ENCODE measurements at places on chromosomes 4 and X. TPM values are rescaled to one million over a fixed set of nuclear protein-coding genes. Genes with fewer than 3 reads are reported as not detected.

Gene BMX
- not detected for total RNA-seq

Gene MAOB
- total RNA-seq, result 0.30 TPM

Gene OTUD6A
- total RNA-seq, result not detected

Gene RBM46
- total RNA-seq, result not detected

Gene ZCCHC18
- total RNA-seq, result 1.7 TPM

Gene GSTCD
- 13.7 TPM for total RNA-seq

Gene TTC29
- total RNA-seq, result 0.49 TPM

Gene EXOC1L
- total RNA-seq, result not detected

Gene ESX1
- total RNA-seq, result not detected

Gene C4orf36
- 0.12 TPM for total RNA-seq

Gene SLC30A9
- total RNA-seq, result 51.8 TPM

Gene FREM3
- total RNA-seq, result not detected

Gene ERAS
- not detected for total RNA-seq

Gene LONRF3
- 8.7 TPM for total RNA-seq

Gene ZNF674
- 3.4 TPM for total RNA-seq

Gene TEX13B
- not detected for total RNA-seq
